ENCODE measurements at places on chromosomes 4 and X.
A peak's percentile ranks its signal among the peaks of the same experiment; 100 is the strongest.

DNA sequence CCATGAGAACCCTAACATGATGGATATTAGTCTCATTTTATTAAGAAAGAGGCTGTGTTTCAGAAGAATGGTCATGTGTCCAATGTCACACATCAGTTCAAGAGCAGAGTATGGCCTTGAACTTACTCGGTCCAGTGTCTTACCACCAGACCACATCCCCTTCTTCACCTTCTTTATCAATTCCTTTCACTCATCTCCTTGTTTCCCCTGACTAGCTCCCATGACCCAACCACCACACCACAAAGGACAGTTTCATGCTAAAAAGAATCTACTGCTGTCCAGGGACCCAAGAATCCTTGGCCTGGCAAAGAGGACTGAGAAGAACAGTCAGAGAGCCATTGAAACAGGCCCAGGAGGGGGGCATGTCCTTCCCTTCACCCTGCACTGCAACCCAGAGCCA lies 33.6 kb upstream of the MSN start:
- no peak for DNase-seq

GRCh38 chr4:184968784-184969201 lies 49.5 kb upstream of the HELT start:
- peak; percentile 31 for DNase-seq

- no peak for DNase-seq
These were observed 19.3 kb downstream of the SEC24D start for GRCh38 chr4:118816538-118817177.

DNA sequence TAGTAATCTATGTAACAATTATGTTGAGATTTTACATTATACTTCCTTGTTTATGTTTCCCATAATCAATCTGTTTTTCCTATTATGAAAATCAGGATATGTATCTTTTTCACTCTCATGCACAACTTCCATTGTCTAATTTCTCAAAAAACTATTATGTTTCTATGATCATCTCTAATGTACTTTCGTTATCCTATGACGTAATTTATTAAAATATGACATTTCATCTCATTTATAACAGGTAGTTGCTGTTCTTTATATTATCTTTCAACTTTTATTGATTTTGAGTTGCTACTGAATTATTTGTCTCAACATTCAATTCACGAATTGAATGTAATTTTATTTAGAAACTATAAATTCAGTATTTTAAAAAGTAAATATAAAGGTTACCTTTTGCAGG lies 100.8 kb upstream of the MAGEB18 start:
- no peak for DNase-seq

Measured in stimulated activated naive CD8-positive, alpha-beta T cell treated with anti-CD3 and anti-CD28 coated beads, Interleukin-15, amount 100 ng/mL, for 72 hours (primary cell).